Fibroblast of lung (primary cell): ENCODE measurements at places on chromosomes 12 and 14.

DNA sequence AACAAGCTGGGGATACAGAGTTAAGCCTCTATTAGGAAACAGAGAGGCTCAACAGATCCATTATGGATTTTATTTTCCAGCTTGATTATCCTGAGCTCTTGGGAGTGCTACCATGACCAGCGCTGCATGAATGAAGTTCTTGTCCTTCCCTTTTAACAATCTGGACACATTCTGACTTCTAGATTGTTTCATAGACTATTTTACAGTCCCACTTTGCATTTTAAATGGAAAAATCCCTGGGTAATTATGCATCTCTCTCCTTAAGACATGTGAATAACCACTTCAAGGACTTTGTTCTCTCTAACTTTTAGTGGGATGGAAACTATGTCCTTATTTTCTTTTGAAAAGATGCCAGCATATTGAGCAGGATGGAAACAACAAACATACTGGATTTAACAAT, 2.0 kb downstream of the CCDC198 start:
- DNase-seq: no peak

- DNase-seq: no peak
Observed at GRCh38 chr14:100944052-100944451, 40.5 kb upstream of the RTL1 start.

DNA sequence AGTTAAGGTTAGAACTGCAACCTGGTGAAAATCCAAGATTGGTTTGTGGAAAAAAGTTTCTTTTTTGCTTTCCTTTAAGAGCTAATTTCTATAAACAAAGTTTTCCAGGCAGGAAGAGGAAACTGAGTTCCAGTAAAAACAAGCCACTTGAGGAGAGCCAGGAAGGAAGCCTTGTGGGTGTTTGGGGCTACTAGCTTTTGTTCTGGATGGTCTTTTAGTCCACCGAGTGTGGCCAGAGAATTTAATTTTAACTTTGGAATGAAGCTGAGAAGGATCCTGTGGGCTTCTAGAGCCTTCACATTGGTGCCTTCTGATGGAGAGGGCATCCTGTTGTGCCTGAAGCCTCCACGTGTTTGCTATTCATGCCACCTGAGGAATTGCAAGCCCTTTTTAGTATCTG, 327.9 kb downstream of the C12orf75 start:
- no peak for DNase-seq

DNA sequence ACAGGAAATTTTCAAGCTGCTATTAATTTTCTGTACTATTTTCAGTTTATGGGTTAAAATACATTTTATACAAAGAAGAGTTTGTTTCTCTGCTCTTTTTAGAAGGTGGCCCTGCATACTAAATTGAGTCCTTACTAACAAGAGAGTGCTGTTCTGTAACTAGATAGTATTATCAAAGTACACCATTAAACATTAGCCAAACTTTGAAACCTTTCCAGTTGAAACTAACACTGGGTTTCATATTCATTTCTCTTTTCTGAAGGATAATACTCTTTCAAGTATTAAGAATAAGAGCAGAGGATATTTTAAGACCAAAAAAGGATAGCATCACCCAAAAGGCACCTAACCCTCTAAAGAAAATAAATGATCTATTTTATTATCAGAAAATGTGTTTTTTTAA, 47.2 kb downstream of the PEBP1 start:
- DNase-seq: no peak

- DNase-seq: no peak
Observed at GRCh38 chr12:44502681-44503080, 373.4 kb downstream of the NELL2 start.

DNA sequence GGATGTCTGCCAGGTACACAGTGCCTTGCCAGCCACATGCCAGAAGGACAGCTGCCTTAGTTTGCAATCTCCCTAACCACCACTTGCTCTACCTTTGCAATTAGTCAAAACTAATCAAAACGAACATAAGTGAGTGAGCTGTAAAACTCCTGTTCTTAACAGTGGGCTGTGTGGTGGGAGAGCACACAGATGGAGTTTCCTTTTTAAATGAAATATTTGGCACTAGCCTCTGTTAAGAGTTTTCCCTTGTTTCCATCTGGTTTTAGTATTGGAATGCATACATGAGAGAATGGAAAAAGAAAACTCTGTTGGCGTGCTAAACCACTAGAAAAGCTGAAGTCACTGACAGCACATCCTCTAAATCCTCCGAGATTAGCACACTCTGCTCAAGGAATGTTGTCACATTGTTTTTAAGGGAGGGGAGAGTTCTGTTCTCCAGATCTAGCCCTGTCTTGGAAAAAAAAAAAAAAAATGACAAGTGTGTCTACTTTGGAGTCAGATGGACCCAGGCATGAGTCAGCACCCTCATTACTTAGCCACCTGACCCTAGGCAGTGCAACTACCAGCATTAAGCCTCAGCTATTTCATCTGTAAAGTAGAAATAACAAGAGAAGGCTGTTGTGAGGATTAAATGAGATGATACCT, 83.9 kb downstream of the STXBP6 start:
- DNase-seq: peak; percentile 85

DNA sequence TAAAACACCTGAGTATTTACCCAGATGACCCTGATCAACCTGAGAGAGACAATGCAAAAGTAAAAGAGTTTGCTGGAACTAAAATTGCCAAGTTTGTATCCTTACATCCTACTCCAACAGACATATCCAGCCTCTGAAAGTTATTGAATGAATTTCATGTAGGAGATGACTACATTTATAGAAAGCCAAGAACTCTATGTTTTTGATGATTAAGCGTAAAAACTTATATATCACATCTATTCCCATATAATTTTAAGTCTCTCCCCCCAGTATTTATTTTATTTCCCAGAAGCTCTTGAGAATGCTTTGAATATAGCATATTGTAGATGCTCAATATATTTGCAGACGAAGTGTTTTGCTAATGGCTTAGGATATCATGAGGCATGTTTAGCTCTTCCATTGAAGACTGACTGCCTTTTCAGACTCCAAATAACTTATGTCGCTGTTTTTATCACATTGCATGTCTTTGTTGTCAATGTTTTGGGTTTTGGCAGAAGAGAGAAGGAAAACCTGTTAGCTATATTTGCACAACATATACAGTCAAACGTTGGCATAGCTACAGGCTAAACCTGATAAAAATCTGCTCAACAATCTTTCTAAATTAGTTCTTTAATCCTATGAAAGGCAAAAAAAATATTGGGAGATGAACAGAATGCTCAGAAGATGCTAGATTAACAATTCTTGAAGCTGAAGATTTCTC, 213.6 kb downstream of the DIO2 start:
- DNase-seq: no peak

DNA sequence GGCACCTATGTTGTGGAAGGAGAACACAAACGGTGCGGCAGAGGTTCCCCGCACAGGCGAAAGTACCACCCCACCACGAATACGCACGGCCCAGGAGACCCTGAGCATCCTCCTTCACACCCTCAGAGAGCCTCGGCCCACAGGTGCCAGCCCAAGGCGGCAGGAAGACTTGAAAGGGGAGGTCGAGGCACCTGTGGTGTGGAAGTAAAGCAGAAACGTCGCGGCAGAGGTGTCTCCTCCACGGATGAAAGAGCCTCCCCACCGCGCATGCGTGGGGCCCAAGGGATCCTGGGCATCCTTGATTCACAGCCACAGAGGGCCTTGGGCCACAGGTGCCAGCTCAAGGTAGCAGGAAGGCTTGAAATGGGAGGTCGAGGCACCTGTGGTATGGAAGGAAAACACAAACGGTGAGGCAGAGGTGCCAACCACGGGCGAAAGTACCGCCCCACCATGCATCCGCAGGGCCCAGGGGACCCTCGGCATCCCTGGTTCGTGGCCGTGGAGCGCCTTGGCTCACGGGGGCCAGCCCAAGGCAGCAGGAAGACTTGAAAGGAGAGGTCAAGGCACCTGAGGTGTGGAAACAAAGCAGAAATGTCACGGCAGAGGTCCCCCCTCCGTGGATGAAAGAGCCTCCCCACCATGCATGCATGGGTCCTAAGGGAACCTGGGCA, 380.1 kb downstream of the ALG10 start:
- no peak for DNase-seq

- no peak for DNase-seq
Observed at GRCh38 chr14:49876563-49877127, 16.2 kb upstream of the ARF6 start.

GRCh38 chr12:105864901-105865300, 273.9 kb downstream of the NUAK1 start:
- peak; percentile 35 for DNase-seq

DNA sequence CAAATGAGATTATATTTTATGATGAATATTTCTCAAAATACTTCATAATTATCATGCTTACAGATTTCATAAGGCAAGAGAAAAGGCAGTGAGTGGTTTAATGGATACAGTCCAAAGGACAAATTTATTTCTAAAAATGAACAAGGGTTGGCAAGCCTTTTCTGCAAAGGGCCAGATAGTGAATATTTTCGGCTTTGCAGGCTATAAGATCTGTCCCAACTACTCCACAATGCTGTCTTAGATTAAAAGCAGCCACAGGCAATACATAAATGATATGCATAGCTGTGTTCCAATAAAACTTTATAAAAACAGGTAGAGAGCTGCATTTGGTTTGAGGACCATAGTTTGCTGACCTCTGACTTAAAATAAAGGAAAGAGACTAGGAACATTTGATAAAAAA, 42.9 kb upstream of the STK38L start:
- no peak for DNase-seq

DNA sequence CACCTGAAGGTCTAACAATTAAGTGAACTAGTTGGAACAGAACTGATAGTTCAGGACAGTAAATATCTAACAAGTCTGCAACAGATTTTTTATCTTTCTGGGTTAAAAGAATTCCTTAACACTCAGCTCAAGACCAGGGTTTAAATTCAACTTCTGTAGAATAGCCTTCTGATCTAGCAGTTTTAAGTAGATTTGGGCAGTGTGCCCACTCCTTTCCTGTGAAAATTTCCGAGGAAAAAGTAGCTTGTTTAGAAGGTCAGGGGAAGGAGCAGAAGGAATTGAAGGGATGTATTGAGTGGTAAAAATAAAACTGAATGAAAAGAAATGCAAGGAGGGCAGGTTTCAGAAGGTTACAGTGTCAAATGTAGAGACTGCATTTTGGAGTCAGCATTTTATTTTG, 45.8 kb downstream of the ATL1 start:
- peak; percentile 15 for DNase-seq

- peak; percentile 91 for DNase-seq
Observed at GRCh38 chr12:49515266-49515665, 23.6 kb upstream of the KCNH3 start.

DNA sequence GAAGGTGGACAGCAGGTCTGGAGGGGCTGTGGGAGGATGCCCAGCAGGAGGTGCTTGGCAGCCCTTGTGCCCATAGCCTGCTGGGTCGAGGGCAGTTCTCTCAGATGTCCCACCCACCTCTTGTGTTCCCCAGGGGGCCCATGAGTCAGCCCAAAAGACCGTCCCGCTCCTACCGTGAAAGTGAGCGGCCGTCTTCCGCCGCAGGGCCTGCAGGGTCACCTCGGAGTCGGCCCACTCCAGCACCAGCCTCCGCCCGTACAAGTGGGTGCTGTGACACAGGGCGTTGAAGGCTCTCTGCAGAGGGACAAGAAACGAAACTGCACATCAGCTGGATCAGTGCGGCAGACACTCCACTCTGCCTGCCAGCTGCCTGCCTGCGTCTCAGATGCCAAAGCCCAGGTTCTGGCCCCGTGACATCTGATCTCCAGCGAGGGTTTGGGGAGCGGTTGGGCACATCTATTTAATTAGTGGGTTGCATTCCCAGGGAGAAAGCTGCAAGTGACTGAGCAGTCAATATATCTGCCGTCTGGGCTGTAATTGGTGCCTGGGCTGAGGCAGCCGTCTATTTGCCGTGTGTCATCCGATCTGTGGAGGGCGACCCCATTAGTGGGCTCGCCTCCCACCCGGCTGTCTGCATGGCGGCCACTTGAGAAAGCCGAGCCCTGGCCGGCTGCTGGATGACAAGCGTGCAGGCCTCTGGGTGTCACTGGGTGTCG, 121.5 kb downstream of the RBM19 start:
- no peak for DNase-seq
